ENCODE measurements at places on chromosomes 7 and 10.

- DNase-seq: no peak
Observed at GRCh38 chr10:132869621-132870020, 72.7 kb downstream of the CFAP46 start.

GRCh38 chr7:77284005-77284404 lies 84.4 kb upstream of the FGL2 start:
- DNase-seq: no peak

DNA sequence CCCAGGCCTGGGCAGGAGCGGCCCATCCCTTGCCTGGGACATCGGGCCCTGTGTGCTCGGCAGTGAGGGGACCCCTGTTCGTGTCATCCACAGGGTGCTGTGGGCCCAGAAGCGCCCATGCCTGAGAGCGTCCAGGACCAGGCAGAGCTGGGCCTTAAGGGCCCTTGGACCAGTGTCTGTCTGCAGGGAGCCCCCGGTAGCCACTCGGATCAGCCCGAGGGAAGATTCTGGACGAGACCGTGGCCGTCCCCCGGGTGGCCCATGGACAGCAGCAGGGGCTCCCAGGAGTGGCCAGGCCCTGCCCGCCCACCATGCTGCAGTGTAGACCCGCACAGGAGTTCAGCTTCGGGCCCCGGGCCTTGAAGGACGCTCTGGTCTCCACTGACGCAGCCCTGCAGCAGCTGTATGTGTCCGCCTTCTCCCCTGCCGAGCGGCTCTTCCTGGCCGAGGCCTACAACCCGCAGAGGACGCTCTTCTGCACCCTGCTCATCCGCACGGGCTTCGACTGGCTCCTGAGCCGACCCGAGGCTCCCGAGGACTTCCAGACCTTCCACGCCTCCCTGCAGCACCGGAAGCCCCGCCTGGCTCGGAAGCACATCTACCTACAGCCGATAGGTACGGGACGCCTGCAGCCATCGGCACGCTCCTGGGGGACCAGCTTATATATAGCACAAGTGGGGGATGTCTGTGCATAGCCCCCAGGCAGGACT lies 12.3 kb downstream of the AMZ1 start:
- no peak for DNase-seq

DNA sequence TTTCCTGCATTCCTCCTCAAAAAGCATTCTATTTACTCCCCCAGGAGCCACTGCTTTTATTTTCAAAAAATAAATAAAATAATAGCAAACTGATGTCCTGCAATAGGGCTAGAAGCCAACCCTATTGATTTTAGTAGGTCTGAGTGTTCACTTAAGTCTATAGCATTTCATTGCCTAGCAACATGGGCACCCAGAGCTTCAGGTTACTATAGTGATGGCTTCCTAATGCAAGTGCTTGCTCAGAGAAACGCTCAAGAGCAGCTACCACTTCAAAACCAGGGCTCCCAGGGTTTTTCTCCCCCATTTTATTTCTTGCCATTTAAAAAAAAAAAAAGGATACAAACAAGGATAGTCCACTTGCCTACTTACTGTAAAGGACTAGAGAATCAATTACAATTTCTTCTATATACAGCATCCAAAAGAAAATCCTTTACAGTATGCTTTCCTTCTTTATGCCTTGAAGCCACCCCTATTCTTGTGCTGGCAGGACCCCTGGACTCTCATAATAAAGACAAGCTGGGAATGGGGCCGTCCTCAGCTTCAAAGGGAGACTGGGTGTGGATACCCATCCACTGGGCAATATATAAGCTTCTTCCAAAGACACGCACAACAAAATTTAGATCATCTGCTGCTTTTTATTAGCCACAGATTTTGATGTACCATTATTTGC lies 133.3 kb downstream of the VPS41 start:
- no peak for DNase-seq

DNA sequence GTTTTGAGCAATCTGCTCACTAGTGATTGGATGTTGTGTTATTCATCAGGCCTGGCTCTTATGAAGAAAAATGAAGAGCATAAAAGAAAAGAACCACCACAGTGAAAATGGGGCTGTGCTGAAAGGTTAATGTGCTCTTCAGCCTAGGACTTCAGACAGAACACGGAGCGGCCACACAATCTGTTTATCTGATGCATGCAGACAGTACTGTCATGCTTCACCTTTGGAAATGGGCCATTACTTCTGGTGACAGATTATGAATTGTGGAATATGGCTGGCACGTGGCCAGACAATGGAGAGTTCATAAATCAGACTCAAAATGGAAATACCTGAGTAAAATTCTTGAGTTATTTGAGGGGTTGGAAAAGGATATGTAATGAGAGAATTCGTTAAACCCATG lies 86.0 kb upstream of the NOBOX start:
- no peak for DNase-seq

DNA sequence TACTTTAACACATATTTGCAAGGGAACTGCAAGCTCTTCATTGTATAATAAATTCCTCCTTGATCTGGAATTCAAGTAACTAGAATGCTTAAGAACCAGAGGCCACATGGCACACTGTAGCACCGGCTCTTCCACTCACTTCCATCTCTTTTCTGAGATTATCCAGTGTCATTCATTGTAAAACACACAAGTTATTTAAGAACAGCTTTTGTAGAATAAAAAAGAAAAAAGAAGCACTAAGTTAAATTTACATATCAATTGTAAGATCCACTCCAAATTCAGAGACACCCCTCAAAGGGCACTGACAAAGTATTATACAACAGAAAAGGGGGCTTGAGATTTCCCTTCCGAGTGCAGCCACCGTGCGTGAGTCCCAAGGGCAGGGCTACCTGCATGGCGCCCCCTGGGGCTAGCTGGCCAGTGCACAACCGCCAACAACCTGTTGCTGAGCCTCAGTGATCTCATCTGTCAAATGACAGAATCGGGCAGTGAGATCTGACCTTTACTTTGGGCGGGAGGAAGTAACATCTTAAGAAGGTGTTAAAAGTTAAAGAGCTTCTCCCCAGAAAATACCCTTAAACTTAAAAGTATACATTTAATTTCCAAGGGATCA lies 12.5 kb downstream of the GLI3 start:
- no peak for DNase-seq

- no peak for DNase-seq
Observed at GRCh38 chr7:22219036-22219435, 137.9 kb downstream of the RAPGEF5 start.

GRCh38 chr10:49744924-49745605 lies 17.1 kb downstream of the OGDHL start:
- no peak for DNase-seq
